ENCODE measurements at places on chromosomes 4 and X. TPM values are rescaled to one million over a fixed set of nuclear protein-coding genes. Genes with fewer than 3 reads are reported as not detected.

GRCh38 chr4:22434895-22435294 lies 81.0 kb downstream of the ADGRA3 start:
- no peak for DNase-seq
- H3K36me3 ChIP-seq = no peaks in the 10 kb centered on the region

GAGE10 gene
- not detected for polyA plus RNA-seq

- no peaks in the 10 kb centered on the region for H3K36me3 ChIP-seq
- peak; percentile 6 for DNase-seq
- no peaks in the 10 kb centered on the region for H3K4me1 ChIP-seq
- no peaks in the 10 kb centered on the region for H3K27me3 ChIP-seq
Observed at GRCh38 chr4:187606581-187606980, 389.0 kb upstream of the ZFP42 start.

SPANXN3 gene
- not detected for polyA plus RNA-seq
